A549 treated with dexamethasone at 1 μM for 4 hours (cell line): ENCODE measurements at places on chromosomes 11 and 22. TPM values are rescaled to one million over a fixed set of nuclear protein-coding genes. Genes with fewer than 3 reads are reported as not detected.

Gene ZP1
- 0.15 to 0.28 TPM (median 0.21 TPM) in 4 of 5 replicates, not detected in the other for total RNA-seq

Gene TSSC4
- total RNA-seq: 43.3 to 67.5 TPM (median 60.4 TPM) in 5 replicates

Gene TPH1
- 0.02 to 0.12 TPM (median 0.06 TPM) in 5 replicates for total RNA-seq

Gene TSPAN32
- not detected in 5 replicates for total RNA-seq

Gene KIAA1671
- total RNA-seq: 9.8 to 14.6 TPM (median 13.7 TPM) in 5 replicates

Gene POU2AF1
- total RNA-seq: 0.04 to 0.31 TPM in 2 of 5 replicates, not detected in the others

Gene NLRP14
- not detected in 5 replicates for total RNA-seq

Gene NECTIN1
- total RNA-seq: 8.3 to 11.2 TPM (median 10.5 TPM) in 5 replicates

Gene GNG3
- total RNA-seq: not detected in 5 replicates

Gene MAPK11
- 5.0 to 7.8 TPM (median 6.3 TPM) in 5 replicates for total RNA-seq

Gene OR6A2
- total RNA-seq: not detected in 5 replicates

Gene TEX54
- total RNA-seq: not detected in 5 replicates

Gene RRP8
- 27.3 to 32.5 TPM (median 29.9 TPM) in 5 replicates for total RNA-seq

Gene ROM1
- 3.6 to 4.4 TPM (median 4.0 TPM) in 5 replicates for total RNA-seq

Gene CD59
- total RNA-seq: 799 to 950 TPM (median 912 TPM) in 5 replicates

Gene SBF2
- 11.6 to 15.8 TPM (median 12.6 TPM) in 5 replicates for total RNA-seq

Gene SHANK3
- total RNA-seq: 2.5 to 5.6 TPM (median 4.2 TPM) in 5 replicates

Gene SULT4A1
- 0.07 TPM in 1 of 5 replicates, not detected in the others for total RNA-seq

Gene ATG13
- 45.7 to 53.8 TPM (median 49.5 TPM) in 5 replicates for total RNA-seq

Gene DDTL
- total RNA-seq: 1.4 to 2.3 TPM (median 1.6 TPM) in 5 replicates

Gene SYCE3
- 0.40 to 0.91 TPM (median 0.47 TPM) in 3 of 5 replicates, not detected in the others for total RNA-seq

Gene TNNI2
- total RNA-seq: 0.31 to 0.33 TPM in 2 of 5 replicates, not detected in the others

Gene OTUB1
- 101 to 121 TPM (median 115 TPM) in 5 replicates for total RNA-seq

Gene BIK
- 1.2 to 2.2 TPM (median 1.6 TPM) in 5 replicates for total RNA-seq

Gene BLID
- not detected in 5 replicates for total RNA-seq

Gene MYOD1
- 0.06 to 0.15 TPM (median 0.07 TPM) in 3 of 5 replicates, not detected in the others for total RNA-seq

Gene ARHGAP8
- total RNA-seq: 1.1 to 2.6 TPM (median 1.9 TPM) in 5 replicates

Gene OR8G1
- total RNA-seq: not detected in 5 replicates

Gene GSTT2B
- total RNA-seq: 0.16 to 0.35 TPM (median 0.26 TPM) in 5 replicates

Gene CD3D
- total RNA-seq: not detected in 5 replicates

Gene OR52A1
- total RNA-seq: not detected in 5 replicates

Gene SNX32
- total RNA-seq: 0.03 to 0.08 TPM (median 0.04 TPM) in 3 of 5 replicates, not detected in the others

Gene KBTBD4
- 16.6 to 19.4 TPM (median 18.6 TPM) in 5 replicates for total RNA-seq

Gene MUC5B
- 1.1 to 4.5 TPM (median 2.4 TPM) in 5 replicates for total RNA-seq

Gene OR51I1
- total RNA-seq: not detected in 5 replicates

Gene LRRC10B
- 0.07 to 0.28 TPM (median 0.18 TPM) in 5 replicates for total RNA-seq

Gene PGA3
- total RNA-seq: not detected in 5 replicates

Gene ACER3
- 13.8 to 25.2 TPM (median 21.8 TPM) in 5 replicates for total RNA-seq

Gene PAX6
- total RNA-seq: 0.54 to 1.3 TPM (median 0.82 TPM) in 5 replicates

Gene PPP1R14B
- 249 to 383 TPM (median 346 TPM) in 5 replicates for total RNA-seq

Gene H19
- total RNA-seq: 10.4 to 29.9 TPM (median 23.5 TPM) in 5 replicates

Gene FGF4
- total RNA-seq: 0.03 to 0.09 TPM (median 0.04 TPM) in 3 of 5 replicates, not detected in the others

Gene RBM7
- total RNA-seq: 26.0 to 33.9 TPM (median 31.2 TPM) in 5 replicates
